ENCODE measurements at places on chromosomes 16 and 17.

DNA sequence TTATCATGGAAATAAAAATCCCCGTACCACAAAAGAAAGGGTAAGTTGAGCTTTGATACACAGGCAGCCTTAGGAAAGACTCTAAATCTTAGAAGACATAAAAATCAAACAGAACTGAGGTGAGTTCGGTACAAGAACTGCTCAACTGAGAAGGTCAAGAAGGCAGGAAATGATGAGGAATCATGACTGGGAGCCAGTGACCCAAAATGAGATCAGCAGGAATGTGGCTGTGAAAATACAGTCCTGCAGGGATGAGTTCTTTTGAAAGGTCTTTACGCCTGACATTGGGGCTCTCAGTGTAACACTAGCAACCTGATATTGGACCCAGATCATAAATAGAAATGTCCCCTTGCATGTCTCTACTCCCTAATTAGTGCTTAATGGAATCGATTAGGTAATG, 56.3 kb upstream of the CDH11 start:
- no peak for DNase-seq

DNA sequence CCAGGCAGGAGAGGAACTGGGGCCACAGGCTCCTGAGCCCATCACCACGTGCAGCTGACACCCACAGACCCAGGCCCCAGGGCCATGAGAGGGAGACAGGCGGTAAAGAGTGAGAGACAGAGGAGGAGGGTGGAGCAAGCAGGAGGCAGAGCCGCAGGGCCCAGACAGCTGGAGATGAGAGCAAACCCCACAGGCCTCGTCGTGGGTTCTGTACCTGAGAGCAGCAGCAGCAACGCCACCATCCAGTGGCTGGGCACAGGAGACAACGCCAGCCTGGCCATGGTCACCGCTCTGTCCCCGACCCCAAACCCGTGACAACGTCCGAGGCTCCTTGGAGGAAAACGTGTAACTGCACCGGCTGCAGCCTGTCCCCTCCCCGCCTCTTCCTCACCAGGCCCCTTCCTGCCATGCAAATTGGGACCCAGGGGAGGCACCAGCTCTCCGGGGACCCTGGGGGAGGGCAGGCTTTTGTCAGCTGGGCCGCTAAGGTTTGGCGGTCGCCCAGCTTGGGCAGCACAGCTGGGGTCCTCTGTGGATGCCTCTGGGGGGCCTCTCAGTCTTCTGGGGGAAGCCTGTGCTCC, at the start of gene CD79B:
CD79B (minus strand) TSS at position 351 of the 581 bp plus-strand sequence; CDS start at position 281, 70 bp downstream.
- peak; percentile 56 for DNase-seq

- no peak for DNase-seq
Measured at GRCh38 chr16:89858973-89859614, 14.3 kb upstream of the TCF25 start.

- DNase-seq: no peak
Measured at GRCh38 chr16:28879261-28879840, 1.1 kb downstream of the ATP2A1 start.

DNA sequence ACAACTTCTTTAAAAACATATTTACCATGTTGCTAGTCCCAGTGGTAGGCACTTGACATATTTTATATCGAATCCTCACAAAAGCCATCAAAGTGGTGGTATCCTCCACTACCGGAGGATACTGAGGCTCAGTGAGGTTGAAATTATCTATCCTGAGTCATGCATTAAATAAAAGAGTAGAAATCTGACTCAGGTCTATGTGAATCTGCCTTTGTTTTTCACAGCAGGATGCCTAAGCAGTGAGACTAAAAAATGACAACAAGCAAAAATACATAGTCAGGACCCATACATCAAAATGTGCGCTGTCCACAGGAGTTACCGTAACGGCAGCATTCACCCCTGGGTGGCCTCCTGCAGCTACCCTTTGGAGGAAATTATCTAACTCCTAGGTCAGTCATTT, 17.7 kb downstream of the BRD7 start:
- no peak for DNase-seq

DNA sequence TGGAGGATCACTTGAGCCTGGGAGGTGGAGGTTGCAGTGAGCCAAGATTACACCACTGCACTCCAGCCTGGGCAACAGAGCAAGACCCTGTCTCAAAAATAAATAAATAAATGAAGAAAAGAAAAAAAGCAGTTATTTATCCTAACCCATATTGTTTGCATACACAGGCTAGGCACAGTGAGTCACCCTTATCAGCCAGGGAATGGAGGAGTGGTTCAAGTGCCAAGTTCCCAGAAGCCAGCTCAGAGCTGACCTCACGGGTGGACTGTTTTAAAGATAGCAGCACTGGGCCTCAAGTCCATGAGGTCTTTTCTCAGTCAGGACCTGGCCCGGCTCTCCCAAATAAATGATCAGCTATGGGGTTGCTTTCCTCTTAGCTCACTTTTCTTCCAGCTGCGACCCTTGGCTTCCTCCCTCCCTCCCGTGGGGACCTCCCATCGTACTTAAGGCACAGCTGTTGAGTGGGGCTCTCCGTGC, 22.6 kb upstream of the MGAT5B start:
- no peak for DNase-seq

GRCh38 chr16:89599451-89599858, 14.0 kb upstream of the DPEP1 start:
- peak; percentile 51 for DNase-seq

GRCh38 chr17:7548585-7549400, at the start of gene TNFSF12:
TNFSF12 (plus strand) TSS chr17:7549058; CDS start chr17:7549154, 96 bp downstream.
- DNase-seq: peak; percentile 71

GRCh38 chr16:80029761-80030481, 429.4 kb upstream of the MAF start:
- no peak for DNase-seq

- DNase-seq: no peak
Measured at GRCh38 chr16:88375996-88376834, 6.5 kb upstream of the ZNF469 start.

DNA sequence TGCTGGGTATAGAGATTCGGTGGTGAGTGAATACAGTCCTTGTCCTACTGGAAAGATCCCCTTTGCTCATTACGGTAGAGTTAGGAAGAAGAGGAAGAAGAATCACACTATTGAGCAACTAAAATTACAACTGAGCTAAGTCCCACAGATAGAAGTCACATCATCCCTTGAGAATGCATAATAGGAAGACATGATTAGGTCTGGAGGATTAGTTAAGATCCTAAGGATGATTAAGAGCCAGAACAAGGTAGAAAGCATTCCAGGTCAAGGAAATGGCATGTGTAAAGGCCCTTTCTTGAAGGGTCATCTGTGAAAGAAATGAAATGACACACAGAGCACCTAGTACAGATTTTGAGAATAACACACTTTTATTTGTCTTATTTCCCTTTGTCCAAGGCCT, 503.5 kb downstream of the HAPSTR1 start:
- no peak for DNase-seq

DNA sequence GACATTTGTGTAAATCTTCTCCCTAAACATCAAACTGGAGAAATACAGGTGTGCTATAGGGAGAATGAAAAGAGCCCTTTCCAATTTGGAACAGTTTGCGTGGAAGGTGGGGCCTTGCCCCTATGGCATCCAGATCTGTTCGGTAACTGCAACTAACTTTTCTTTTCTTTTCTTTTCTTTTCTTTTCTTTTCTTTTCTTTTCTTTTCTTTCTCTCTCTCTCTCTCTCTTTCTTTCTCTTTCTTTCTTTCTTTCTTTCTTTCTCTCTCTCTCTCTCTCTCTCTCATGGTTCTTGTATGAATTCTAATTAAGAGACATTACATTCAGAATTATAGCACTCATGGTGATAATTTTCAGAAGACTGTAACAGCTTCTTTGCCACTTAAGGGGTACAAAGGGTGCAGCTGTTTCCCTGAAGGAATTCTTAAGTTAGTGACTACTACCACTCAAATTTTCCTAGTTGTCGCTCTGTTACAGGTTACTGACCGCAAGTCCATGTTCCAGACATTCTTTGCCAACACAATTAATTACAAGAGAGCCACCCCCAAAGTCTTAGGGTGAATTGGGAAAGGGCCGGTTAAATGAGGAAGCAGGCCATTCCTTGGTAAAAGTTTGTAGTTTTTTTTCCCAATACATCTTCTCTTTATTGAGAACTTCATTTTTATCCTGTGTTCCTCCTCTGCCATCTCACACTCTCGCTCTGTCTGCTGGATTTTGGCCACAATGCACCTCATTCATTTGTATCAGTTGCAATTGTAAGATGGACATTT, 69.8 kb downstream of the KSR1 start:
- DNase-seq: no peak

DNA sequence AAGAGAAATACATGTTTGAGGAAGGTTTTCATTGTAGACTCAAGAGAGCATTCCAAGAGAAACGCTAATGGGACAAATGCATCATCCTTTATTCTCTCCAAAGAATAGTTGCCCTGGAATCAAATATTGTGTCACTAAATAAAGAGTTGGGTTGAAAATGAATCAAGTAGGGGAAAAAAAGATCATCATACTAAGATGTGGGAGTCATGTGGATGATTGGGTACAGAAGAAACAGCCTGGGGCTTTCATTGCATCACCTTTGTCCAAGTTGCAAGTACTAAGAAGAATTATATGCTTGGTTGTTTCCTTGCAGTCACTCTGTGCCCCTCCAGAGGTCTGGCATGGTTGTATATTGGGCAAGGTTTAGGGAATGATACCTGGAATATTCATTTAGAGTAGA, 658.9 kb downstream of the TOX3 start:
- DNase-seq: no peak

- no peak for DNase-seq
Measured at GRCh38 chr16:49919327-49919726, 63.4 kb upstream of the ZNF423 start.

DNA sequence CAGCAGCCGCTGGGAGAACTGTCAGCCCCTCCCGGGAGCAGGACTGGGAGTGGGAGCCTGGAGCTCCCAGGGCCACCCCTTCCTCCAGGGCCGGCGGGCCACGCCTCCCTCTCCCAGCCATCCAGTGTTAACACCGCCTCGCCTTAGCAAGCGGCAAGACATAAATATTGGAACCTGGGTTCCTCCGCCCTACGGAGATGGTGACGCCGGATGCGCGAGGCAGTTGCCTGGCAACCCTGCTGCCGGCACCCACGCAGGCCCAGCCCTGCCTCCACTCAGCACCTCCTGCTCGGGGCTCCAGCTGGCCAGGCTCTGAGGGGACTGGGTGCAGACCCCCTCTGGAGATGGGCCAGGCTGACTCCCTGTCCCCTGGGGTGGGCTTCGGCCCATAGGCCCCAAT, 27.4 kb upstream of the CACNA1H start:
- DNase-seq: peak; percentile 43

DNA sequence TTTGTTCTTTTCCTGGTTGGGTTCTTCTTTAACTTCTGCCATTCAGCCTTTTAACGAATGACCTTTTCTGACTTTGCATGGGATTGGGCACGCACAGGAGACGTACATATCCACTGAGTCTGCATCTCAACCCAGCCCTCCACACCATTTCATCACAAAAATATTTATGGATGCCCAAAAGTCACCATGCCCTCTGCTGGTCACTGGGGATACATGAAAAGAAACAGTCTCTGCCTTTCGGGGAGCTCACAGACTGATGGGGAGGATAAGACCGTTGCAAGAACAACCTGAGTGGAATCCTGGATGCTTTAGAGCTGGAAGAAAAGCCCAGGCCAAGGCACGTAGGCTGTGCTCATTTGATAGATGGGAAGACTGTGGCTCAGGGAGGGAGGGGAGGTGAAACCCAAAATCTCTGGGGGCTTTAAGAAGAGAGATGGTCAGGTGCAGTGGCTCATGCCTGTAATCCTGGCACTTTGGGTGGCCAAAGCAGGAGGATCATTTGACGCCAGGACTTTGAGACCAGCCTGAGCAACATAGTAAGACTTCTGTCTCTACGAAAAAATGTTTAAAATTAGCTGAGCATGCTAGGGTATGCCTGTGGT, 7.9 kb upstream of the MT2A start:
- DNase-seq: peak; percentile 40

- DNase-seq: no peak
Measured at GRCh38 chr17:47804461-47804860, 17.1 kb downstream of the OSBPL7 start.

- DNase-seq: peak; percentile 38
Measured at GRCh38 chr17:28385406-28385805, 13.9 kb downstream of the SARM1 start.

GRCh38 chr16:1744338-1744840, 27.0 kb downstream of the NME3 start:
- DNase-seq: no peak

- DNase-seq: no peak
Measured at GRCh38 chr17:29010129-29010528, 4.3 kb upstream of the SEZ6 start.

- DNase-seq: peak; percentile 26
Measured at GRCh38 chr17:20281860-20282259, 185.5 kb downstream of the LGALS9B start.

DNA sequence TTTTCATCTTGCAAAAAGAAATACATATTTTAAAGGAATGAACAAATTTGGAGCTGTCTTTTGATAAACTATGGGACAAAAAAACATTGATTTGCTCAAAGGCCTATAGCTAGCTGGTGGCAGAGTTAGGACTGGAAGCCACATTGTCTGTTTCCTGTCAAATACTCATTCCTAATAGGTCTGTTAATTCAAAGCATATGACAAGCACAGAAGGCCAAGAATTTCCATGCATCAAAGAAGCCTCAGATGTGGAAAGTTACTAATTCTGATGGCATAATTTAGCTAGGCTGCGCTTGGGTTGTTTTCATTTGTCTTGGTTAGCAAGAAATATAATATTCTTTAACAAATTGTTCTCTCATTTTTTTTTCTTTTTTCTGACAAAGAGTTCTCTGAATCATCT, 98.0 kb downstream of the CDK5R1 start:
- no peak for DNase-seq

DNA sequence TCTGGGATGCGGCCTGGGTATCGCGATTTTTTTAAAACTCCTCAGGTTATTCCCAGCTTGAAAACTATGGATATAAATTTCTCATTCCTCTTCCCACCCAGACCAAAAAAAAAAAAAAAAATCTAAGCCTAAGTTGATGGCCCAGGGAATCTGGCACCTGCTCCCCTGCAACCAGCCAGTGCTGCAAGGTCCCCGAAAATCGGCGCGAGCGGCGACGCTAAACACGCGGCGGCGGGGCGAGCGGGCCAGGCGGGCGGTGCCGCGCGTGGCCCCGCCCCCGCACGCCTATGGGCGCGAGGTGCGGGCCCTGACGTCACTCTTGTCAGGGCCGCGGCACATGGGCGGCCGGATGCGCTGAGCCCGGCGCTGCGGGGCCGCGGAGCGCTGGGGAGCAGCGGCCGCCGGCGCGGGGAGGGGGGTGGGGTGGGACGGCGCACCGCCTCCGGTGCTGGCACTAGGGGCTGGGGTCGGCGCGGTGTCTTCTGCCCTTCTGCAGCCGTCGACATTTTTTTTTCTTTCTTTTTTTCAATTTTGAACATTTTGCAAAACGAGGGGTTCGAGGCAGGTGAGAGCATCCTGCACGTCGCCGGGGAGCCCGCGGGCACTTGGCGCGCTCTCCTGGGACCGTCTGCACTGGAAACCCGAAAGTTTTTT, at the start of gene HLF:
HLF (plus strand) TSS at position 316 of the 654 bp plus-strand sequence. CDS start 525 bp downstream, outside the sequence.
- DNase-seq: peak; percentile 80

GRCh38 chr16:10314811-10315210, 71.0 kb upstream of the ATF7IP2 start:
- no peak for DNase-seq

GRCh38 chr16:63618896-63619485, 1502.9 kb downstream of the CDH11 start:
- no peak for DNase-seq

GRCh38 chr16:86444261-86444660, 66.1 kb upstream of the FOXF1 start:
- DNase-seq: no peak
